Activated CD8-positive, alpha-beta memory T cell treated with anti-CD3 and anti-CD28 coated beads for 48 hours (primary cell): ENCODE measurements at places on chromosomes 3 and 15.

DNA sequence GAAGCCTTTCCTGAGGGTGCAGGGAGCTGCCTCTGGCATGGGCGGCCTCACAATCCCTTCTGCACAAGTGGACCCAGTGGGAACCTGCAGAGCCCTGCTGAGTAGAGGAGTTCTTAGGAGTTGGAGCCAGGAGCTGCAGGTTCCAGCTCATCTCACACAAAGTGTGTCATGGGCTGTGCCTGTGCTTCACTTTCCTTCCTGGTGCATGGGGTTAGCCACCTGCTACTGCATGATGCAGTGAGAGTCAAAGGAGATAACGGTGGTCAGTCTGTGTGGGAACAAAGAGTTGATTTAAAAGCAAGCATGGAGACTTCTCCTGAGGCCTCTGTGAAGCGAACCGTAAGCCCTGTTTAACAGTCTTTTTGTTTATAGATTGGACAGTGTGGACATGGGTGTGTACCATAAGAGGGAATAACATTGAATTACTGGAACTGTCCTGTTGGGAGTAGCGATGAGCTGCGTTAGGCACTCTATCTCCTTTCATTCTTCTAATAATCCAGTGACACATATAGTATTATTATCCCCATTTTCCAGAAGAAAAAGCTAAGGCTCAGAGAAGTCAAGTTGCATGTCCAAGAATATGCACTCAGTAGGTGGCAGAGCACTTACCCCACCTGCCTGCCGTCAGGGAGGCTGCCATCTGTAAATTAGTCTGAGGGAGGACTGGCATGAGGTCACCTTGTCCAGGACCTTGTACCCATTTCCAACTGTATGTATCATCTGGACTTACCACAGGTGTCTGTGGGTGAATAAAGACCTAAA, 68.7 kb upstream of the PRR23C start:
- no peak for DNase-seq

GRCh38 chr3:72150634-72151412, 365.9 kb upstream of the PROK2 start:
- DNase-seq = no peak

- no peak for DNase-seq
These were observed 77.9 kb upstream of the NTRK3 start for GRCh38 chr15:88334436-88334835.

GRCh38 chr3:51099794-51100535, 285.1 kb upstream of the MANF start:
- no peak for DNase-seq

- no peak for DNase-seq
These were observed 173.8 kb upstream of the THBS1 start for GRCh38 chr15:39407116-39407515.

DNA sequence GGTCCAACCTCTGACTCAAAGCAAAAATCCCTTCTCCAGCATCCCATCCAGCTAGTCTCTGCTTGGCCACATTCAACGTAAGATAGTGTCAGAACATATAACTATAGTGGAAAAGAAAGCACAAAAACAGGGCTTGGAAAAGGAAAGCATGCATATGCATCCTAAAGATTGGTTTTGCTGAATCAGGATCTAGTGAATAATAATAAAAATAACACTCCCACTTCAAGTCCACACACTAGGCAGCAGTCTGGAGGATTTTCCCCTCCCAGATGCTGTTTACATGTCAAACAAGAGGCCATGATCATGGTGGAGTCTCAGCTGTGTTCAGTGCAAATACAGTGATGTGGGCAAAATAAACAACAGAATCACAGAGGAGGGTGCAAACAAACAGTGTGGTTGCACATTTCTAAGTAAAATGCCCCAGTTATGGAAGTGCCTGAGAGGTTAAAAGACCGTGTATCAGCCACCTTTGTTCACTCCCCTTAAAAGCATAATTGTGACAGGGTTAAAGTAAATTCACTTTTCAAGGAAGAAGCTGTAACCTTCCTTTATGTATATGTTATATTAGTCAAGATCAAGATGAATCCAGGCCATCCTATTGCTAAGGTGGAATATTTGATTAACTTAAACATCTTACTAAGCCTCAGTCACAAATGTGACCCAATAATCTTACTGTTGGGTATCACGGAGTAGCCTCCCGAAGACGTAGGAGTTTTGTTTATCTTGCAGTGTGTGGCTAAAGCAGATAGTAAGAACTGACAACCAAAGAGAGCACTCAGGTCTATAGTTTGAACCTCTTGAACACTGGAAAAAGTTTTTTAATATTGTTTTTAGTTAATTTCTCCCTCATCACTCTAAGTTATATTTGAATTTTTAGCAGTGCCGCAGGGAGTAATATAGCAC, 424.5 kb downstream of the SOX2 start:
- DNase-seq = no peak

DNA sequence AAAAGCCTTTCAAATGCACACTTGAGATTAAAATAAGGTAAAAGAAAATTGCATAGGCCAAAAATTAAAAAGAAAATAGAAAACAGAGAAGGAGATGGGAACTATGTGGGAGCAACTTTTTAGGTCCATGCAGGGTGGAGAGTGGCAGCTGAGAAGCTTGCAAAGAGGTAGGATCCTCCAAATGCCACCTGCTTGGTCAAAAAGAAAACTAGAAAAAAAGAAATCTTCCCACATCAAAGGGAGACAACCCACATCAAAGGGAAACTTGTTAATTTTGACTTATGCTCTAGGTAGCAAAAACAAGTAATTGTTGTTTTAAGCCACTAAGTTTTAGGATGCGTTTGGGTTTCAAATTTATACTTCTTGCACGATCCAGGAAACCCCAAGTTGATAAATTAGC, 342.9 kb downstream of the IL20RB start:
- no peak for DNase-seq

GRCh38 chr3:29281094-29281343, 148 bp downstream of the RBMS3 start:
- DNase-seq = no peak

DNA sequence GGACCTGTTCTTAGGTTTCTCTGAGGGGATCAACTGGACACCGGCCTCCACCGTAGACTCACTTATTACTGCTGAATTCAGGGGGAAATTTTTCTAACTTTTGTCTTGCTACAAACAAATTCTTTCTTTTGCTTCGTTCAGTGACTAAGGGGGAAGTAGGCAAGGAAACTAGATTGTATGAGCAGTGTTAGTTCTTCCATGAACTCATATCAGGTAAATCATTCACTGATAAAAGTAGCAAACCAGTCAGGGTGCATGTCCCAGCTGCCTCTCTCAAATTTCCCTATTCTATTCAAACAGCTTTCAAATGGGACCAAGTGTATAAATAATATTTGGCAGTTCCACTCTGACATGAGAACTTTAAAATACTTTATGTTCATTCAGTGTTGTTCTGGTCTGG, 7.3 kb upstream of the CCDC13 start:
- DNase-seq = no peak

GRCh38 chr3:154583086-154583634, 153.2 kb upstream of the GPR149 start:
- DNase-seq = no peak

GRCh38 chr3:155664925-155665695, 79.8 kb downstream of the PLCH1 start:
- no peak for DNase-seq

GRCh38 chr3:170808041-170808440, 62.0 kb downstream of the RPL22L1 start:
- DNase-seq = no peak

DNA sequence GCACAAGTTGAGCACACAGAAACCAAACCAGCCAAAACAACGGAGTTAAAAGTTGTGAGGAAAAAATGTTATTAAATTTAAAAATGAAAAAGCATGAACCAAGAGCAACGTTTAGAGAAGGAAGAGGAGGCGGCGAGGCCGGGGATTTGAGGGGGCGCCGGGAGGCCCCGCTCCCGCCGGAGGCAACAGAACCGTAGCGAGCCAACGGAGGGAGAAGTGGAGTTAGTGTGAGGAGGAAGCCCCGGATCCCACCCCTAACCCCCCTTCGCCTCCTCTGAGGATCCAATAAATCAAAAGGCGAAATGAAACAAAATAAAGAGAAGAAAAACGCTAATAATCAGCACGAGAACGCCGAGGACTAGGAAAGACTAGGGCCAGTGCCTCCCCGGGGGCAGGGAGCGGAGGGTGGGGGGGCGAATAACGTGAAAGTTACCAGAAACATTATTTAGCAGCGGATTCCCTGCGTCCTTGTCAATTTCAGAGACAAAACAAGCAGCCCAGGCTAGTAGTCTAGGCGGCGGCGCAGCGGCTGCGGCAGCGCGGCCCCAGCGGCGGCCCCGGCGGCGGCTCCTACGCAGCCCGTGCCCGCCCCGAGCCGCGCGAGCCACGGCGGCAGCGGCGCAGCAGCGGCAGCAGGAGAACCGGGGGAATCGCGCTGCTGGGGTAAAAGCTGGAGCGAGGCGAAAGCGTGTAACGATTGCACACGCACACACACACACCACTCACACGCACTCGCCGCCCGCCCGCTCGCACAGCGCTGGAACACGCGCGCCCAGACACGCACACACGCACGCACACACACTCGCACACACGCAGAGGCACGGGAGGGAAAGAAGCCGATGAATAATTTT, 1.7 kb downstream of the MEIS2 start:
- DNase-seq = no peak

DNA sequence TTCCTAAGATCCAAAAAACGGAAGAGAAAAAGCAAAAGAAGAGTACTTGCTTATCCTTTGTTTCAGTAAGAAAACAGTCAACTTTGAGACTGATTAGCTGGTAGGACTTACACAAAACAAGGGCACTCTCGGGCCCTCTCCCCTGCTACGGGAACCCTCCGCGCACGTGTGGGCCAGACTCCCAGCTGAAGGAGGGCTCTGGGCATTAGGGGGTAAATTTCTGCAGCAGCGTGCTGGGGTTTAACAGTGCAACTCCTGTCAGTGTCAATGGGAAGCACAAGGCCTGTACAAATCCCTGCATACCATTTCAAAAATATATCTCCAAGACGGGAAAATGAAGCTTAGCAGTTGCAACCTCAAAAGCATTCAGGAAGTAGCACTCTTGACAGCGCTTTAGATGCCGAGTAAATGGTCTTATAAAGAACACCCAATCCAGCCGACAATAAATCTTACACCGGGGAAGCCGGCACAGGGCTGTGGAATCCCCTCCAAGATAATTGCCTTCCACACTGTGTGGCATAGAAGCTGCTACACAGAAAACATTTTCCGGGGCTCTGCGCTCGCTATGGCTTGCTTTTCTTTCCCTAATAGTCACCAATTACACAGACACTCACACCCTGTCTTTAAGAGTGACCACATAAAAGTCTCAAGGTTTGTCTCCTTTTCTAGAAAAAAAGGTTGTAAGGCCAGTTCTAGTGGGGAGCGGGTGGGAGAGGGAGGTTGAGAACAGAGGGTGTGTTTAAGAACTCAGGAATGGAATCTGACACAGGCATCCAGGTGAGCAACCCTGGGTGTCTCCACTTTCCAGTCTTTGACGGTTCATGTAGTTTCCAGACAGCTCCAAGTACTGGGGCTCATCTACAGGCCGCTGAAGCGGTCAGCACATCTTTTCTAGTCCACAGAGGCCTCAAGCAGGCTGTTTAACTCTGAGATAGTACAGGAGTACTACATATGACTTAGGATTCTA, 512.7 kb downstream of the FOXP1 start:
- DNase-seq = no peak

- DNase-seq = no peak
These were observed 30.7 kb upstream of the IP6K2 start for GRCh38 chr3:48747706-48748105.

DNA sequence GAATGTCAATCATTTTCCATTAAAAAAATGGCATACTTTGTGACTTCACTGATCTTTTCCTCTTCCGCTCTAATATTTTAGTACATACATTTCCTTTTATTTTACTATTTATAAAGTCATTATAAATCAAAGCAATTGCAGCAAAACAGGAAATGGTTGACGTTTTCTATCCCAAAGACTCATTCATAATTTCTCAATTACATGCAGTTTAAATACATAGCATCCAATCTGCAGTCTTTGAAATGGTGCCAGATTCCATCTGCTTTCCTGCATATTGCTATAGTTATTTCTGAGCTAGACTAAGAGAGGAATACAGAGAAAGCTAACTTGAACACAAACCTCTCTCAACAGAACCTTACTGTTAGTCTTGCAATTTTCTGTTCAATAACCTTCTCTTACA, 179.8 kb downstream of the ZPLD1 start:
- DNase-seq = no peak

GRCh38 chr15:68789534-68790241, 31.0 kb downstream of the ANP32A start:
- no peak for DNase-seq

DNA sequence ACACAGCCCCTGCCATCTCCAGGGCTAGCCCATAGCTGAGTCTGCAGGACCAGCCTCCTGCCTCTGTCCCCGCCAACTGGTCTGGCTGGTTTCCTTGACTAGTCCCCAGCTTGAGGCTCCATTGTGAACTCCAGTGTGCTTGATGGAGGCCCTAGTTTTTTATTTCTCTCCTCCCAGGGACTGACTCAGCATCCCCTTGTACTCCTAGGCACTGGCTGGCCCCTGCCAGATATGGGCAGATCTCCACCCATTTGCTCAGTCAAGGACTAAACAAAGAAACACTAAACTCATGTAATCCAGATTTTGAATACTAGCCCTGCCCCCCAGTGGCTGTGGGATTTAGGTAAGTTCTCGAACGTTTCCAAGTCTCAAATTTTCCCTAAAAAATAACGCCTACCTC, 415.4 kb upstream of the RORA start:
- DNase-seq = no peak

- DNase-seq = no peak
These were observed 16.8 kb downstream of the C3orf20 start for GRCh38 chr3:14691719-14692118.

DNA sequence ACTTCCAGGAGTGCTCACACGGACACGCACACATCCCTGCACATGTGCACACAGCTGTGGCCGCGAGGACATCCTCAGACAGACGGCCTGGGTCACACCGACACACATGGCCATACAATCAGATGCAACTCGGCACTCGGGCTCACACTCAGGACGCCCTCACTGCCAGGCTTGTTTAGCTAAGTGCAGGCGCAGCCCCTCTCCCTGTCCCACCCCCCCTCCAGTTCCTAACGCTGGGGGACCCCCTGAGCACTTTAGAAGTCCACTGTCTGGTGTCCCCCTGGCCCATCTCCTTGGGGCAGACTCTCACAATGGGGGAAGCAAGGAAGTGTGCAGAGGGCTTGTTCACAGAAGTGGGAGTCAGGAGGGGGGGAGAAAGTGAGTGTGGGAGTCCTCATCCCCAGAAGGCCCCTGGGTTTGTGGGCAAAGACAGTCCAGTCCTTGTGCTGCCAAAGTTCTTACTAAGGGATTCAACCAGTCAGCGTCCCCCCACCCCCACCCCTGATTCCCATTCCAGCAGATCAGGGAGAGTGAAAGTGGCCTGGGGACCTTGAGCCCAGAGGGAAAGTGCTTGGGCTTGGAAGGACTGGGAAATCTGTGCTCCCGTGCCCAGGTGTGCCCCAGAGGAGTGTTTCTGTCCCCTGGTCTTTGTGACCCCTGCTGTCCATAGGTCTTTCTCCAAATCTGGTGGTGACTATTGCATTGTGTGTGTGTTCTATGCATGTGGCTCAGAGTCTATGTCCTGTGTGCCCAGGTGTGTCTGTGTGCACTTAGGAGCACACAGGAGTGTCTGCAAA, 767 bp upstream of the GATA2 start:
- no peak for DNase-seq

GRCh38 chr15:88612186-88612796, 8.8 kb upstream of the AEN start:
- DNase-seq = no peak

GRCh38 chr3:65551945-65552344, 486.8 kb downstream of the MAGI1 start:
- no peak for DNase-seq
